ENCODE measurements at places on chromosomes 4 and X. TPM values are rescaled to one million over a fixed set of nuclear protein-coding genes. Genes with fewer than 3 reads are reported as not detected.

The S100P gene
- polyA plus RNA-seq: 48.6 TPM

The SLC9B2 gene
- polyA plus RNA-seq: 14.5 TPM

The RHOXF1 gene
- not detected for polyA plus RNA-seq

The ERAS gene
- not detected for polyA plus RNA-seq

The HSD17B13 gene
- 1.6 TPM for polyA plus RNA-seq

The GABRQ gene
- not detected for polyA plus RNA-seq

The BMP2K gene
- polyA plus RNA-seq: 15.4 TPM

The HPSE gene
- 1.8 TPM for polyA plus RNA-seq

The AIFM1 gene
- polyA plus RNA-seq: 41.5 TPM

The DNAJB14 gene
- 5.3 TPM for polyA plus RNA-seq

The SPANXD gene
- polyA plus RNA-seq: not detected

The PORCN gene
- 5.6 TPM for polyA plus RNA-seq

The KLB gene
- 23.6 TPM for polyA plus RNA-seq

The CXCL11 gene
- 0.06 TPM for polyA plus RNA-seq

The LANCL3 gene
- polyA plus RNA-seq: 0.02 TPM

The USP17L24 gene
- not detected for polyA plus RNA-seq

The ANXA10 gene
- 21.6 TPM for polyA plus RNA-seq

The CEP135 gene
- polyA plus RNA-seq: 1.9 TPM

The BEND2 gene
- not detected for polyA plus RNA-seq

The RBMXL3 gene
- not detected for polyA plus RNA-seq

The WWC2 gene
- polyA plus RNA-seq: 4.8 TPM

The NPFFR2 gene
- not detected for polyA plus RNA-seq

The AFP gene
- polyA plus RNA-seq: not detected

The MFSD8 gene
- polyA plus RNA-seq: 5.7 TPM

The SH3RF1 gene
- 3.7 TPM for polyA plus RNA-seq

The MAGED4B gene
- polyA plus RNA-seq: 2.2 TPM

The RHOXF2 gene
- not detected for polyA plus RNA-seq

The GPR143 gene
- polyA plus RNA-seq: 0.11 TPM

The FAM9B gene
- polyA plus RNA-seq: not detected

The DCAF8L2 gene
- polyA plus RNA-seq: not detected

The GPR78 gene
- not detected for polyA plus RNA-seq

The OTUD4 gene
- 17.4 TPM for polyA plus RNA-seq

The FHDC1 gene
- polyA plus RNA-seq: 1.5 TPM

The SPON2 gene
- polyA plus RNA-seq: 26.3 TPM

The SPANXA2 gene
- polyA plus RNA-seq: not detected

The RAB41 gene
- polyA plus RNA-seq: not detected

The ARAF gene
- polyA plus RNA-seq: 34.3 TPM

The AGA gene
- polyA plus RNA-seq: 16.3 TPM

The ANKRD17 gene
- polyA plus RNA-seq: 18.0 TPM

The VSIG4 gene
- polyA plus RNA-seq: 137 TPM

The CLIC2 gene
- polyA plus RNA-seq: 29.7 TPM

The GALNTL6 gene
- polyA plus RNA-seq: 0.56 TPM

The UGT2A2 gene
- polyA plus RNA-seq: not detected

The MGARP gene
- 0.48 TPM for polyA plus RNA-seq
